ENCODE measurements at places on chromosomes 12 and 14.

- no peak for DNase-seq
Observed at GRCh38 chr12:129379076-129379804, 524.6 kb downstream of the TMEM132D start.

GRCh38 chr12:119868992-119869391 lies 8.1 kb downstream of the CIT start:
- DNase-seq, result no peak

DNA sequence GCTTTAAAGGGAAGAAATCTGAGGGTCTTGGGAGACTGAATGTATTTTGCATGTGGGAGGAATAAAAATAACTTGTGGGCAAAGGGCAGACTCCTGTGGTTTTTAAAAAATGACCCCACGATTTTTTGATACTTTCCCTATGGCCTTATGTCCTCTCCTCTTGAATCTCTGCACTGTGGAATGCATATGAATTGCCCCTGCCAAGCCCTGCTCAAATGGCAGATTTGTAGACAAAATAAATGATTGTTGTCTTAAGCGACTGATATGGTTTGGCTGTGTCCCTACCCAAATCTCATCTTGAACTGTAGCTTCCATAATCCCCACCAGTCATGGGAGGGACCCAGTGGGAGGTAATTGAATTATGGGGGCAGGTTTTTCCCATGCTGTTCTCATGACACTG lies 223.8 kb downstream of the DACT1 start:
- no peak for DNase-seq

GRCh38 chr12:124172636-124173035 lies 122.3 kb upstream of the RFLNA start:
- no peak for DNase-seq

DNA sequence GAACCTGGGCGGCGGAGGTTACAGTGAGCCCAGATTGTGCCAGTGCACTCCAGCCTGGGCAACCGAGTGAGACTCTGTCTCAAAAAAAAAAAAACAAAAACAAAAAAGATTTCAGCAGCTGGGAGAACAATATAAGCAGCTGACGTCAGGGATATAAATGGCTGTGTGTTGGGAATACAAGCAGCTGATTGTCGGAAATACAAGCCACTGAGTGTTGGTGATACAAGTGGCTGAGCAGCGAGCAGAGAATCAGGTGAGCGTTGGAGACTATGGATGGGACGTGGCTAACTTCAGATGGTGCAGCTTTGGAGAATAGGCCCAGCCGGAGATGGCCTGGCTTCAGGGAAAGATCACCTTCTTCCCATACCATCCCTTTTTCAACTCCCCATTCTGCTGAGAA lies 32.0 kb downstream of the PSEN1 start:
- no peak for DNase-seq

GRCh38 chr14:89574420-89574819 lies 157.4 kb upstream of the FOXN3 start:
- no peak for DNase-seq

DNA sequence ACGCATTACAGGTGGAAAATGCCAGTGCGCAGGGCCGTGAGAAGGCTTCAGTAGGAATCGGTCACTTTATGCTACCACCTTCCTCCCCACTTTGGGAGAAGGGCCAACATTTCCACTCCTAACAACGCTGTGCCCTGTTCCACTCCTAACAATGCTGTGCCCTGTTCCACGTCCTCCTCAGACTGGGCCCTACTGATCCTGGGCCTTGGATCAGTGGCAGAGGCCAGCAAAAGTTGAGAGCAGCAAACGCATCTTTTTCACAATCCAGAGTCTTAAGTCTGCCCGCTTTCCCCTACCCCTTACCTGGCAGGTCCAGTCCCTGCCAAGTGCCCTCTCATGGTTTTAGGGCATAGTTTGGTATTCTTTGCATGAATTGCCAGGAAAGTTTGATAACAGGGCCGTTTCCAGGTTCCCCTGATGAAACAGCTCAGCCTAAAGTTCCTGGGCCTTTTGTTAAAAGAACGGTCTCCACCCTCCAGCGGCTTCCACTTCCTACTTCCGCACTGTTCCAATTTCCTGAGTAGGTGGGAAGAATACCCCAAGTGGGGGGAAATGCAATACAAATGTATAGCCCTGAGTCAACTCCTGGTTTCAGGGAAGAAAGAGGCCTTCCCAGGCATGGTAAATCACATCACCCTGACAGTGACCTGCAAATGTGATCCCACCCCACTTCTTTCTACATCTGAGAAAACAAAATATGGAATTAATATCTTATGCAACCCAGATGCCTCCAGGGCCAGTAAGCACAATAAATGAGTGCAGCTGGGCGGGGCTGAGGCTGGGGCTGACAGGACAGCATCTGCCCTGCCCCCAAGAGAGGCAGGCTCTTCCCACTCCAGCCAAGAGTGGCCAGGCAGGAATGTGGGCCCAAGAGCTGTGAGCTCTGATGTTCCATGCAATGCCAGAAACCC lies 15.0 kb downstream of the KCTD10 start:
- no peak for DNase-seq

DNA sequence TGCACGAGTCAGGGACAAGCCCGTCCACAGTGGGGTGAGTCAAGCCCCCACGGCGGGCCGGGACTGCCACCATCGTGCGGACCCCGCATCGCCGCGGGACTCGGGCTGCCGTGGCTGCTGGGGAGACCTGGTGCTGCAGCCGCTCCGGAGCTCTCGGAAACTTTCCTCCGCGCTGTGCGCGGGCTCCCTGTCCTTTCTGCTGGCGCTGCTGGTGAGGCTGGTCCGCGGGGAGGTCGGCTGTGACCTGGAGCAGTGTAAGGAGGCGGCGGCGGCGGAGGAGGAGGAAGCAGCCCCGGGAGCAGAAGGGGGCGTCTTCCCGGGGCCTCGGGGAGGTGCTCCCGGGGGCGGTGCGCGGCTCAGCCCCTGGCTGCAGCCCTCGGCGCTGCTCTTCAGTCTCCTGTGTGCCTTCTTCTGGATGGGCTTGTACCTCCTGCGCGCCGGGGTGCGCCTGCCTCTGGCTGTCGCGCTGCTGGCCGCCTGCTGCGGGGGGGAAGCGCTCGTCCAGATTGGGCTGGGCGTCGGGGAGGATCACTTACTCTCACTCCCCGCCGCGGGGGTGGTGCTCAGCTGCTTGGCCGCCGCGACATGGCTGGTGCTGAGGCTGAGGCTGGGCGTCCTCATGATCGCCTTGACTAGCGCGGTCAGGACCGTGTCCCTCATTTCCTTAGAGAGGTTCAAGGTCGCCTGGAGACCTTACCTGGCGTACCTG lies 1.1 kb downstream of the PDE3A start:
- DNase-seq, result no peak

DNA sequence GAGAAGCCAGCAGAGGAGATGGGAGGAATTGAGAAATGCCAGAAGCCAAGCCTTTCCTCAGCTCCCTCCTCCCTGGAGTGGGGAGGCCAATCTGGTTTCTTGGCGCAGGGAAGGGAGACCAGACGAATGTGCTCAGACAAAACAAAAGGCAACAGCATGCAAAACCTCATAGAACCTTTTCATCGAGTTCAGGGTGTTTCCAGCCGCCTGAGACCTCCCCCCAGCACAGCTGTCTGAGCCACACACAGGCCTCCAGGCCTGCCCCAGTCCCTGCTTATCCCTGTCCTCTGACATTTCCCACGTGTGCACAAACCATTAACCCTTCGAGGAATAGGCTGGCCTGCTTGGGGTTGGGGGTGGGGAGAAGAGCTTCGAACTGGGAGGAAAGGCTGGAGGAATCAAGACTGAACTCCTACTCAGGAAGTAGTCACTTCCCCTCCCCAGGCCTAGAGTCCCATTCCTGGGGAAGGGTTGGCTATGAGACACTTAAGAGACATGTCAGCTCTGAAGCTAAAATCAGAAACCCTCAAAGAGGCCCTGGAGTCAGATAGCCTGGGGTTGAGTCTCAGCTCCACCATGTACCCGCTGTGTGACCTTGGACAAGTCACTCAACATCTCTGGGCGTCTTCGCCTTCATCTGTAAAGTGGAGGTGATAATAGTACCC lies 10.7 kb downstream of the TBX3 start:
- DNase-seq, result no peak

- DNase-seq, result no peak
Observed at GRCh38 chr12:15453613-15454012, 131.3 kb downstream of the PTPRO start.

DNA sequence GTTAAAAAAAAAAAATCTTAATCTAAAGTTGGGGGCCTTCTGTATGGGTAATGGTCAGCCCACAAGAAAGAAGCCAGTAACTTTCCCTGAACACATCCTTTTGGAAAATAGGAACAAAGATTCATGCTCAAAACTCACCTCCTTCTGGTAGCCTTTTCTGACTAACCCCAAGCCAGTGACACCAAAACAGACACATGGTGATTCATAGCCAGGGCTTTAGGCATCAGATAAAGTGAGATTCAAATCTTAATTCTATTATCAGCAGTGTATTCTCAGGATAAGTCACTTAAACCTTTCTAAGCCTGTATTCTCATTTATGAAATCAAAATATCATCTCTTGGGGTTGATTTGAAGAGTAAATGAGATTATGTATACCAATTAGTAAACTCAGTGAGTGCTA lies 4.9 kb downstream of the ATP5MC2 start:
- no peak for DNase-seq

DNA sequence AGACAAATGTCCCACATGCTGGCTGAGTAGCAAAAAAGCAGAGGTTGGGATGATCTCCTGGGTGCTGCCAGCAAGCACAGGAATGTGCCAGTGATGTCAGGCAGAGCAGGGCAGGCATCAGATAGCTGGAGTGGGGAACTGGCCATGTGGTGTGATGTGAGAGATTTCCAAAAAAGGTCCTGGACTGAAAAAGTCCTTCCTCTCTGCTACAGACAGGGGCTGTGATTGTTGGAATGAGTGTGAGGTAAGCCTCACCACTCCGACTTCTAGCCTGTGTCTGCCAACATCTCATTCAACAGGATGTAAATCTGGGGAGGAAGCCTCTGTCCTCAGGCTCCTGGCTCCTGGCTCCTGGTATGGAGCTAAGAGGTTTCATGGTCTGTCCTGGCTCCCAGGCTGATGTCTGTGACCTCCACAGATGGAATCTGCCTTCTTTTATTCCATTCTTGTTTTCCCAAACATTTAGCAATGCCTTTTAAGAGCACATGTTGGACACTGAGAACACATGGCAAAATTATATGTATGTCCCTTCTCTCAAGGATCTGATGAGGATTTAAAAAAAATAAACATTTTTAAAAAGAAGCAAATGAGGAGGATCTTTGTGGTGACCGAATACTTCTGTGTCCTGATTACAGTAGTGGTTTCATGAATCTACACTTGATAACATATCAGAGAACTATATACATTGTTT lies 50.1 kb upstream of the STK38L start:
- no peak for DNase-seq

GRCh38 chr14:97120611-97121031 lies 323.4 kb downstream of the VRK1 start:
- DNase-seq, result peak; percentile 29

DNA sequence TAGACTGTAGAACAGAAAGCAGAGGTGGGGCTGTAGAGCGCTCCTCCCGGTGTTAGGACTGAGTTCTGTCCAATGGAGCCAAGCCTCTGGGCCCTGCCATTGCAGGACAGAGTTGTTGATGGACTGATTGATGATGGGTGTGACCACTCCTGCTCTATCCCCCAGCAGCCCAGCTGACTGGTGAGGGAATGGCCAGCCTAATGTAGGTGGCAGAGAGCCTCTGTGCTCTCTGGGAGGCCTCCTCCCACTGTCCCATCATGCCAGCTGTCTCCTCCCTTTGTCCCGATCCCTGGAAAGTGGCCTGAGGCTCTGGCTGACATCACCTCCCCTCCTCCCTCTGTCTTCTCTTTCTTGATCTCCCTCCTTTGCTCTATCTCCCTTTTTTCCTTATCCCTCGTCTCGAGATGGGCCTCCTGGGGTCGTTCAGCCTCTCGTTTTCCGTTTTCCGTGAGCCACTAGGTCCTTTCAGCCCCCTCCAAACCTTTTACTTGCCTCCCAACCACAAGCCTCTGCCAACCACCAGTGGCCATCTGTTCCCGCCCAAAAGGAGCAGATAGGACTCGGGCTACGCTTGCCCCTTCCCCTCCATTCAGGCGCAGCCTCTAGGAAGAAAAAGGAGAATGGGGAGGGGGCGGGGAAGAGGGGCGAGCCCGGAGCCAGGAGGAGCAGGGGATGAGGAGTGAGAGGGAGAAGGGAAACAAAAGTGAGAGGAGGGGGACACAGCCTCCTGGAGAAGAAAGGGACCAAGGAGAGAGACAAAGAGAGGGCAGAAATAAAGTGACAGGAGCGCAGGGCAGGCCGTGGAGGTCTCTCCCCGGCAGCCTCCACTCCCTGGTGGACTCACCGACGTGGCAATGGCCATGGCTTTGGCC lies 572 bp downstream of the EFS start:
- no peak for DNase-seq

GRCh38 chr12:28457785-28458184 lies 267.5 kb downstream of the CCDC91 start:
- no peak for DNase-seq

GRCh38 chr14:76908834-76909233 lies 82.6 kb downstream of the LRRC74A start:
- DNase-seq, result no peak

DNA sequence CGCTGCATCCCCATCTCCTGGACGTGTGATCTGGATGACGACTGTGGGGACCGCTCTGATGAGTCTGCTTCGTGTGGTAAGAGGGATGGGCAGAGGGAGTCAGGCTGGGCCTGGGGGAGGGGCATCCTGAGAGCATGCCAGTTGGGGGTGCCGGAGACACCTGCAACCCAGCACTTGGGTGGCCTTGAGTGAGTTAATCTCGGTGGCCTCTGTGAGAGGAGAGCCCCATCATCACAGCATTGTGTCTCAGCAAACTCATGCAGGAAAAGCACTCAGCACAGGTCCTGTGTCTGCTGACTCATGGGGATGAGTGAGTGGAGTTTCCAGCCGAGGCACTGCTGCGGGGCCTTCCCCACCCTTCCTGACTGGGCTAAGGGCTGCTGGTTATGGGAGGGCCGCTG lies 19.6 kb upstream of the LRP1-AS start:
- DNase-seq, result peak; percentile 38

GRCh38 chr12:108731105-108731865 lies at the start of gene CORO1C:
Gene CORO1C (minus strand): TSS chr12:108731518. CDS start chr12:108701318, 30,200 bp downstream.
- peak; percentile 91 for DNase-seq

DNA sequence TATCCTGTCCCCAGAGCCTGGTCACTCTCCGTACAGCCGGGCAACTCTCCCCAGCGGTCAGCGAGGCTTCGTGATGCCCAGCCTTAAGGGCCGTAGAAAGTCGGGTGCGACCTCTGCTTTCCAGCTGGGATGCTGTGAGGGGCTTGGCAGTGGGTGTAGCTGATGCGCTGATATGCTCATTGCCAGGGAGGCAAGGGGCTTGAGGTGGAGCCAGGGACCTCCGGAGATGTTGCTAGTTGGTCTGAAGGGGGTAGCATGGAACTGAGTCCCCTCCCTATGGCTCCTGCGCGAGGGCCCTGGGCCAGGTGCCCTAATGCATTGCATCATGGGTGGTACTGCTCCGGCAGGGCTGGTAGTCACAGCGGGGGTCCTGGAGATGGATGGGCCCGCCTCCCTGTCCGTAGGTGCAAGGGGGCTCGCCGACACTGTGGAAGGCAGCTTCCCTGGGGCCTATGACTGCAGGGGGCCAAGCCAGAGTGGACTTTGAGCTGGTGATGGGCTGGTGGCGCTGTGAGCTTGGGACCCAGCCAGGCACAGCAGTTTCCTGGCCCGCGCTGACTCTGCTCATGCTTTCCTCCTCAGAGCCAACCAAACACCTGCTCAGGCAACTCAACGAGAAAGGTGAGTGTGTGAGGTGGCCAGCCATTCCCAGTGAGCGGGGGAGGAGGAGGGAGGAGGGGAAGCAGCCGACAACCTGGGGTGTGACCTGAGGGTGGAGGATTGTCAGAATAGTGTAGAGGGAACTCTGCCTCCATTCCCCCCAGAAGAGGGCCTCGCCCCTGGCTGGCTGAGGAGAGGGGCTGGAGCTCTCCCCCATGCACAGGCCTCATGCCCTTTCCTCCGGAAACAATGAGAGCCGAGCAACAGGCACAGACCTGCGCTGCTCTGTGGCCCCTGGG lies 32.3 kb downstream of the PLEKHG3 start:
- no peak for DNase-seq
